ENCODE measurements at places on chromosomes 4 and X.

DNA sequence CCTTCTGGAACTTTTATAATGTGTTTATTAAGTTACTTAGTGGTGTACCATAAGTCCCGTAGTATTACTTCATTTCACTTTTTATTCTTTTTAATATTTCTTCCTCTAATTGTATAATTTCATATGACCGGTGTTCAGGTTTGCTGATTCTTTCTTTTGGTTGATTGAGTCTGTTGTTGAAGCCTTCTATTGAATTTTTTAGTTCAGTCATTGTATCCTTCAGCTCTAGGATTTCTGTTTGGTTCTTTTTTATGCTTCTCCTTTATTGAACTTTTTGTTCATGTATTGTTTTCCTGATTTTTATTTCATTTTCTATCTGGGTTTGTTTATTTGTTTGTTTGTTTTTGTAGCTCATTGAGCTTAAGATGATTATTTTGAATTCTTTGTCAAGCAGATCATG is 8.8 kb downstream of the CEP44 start:
- no peak for DNase-seq

DNA sequence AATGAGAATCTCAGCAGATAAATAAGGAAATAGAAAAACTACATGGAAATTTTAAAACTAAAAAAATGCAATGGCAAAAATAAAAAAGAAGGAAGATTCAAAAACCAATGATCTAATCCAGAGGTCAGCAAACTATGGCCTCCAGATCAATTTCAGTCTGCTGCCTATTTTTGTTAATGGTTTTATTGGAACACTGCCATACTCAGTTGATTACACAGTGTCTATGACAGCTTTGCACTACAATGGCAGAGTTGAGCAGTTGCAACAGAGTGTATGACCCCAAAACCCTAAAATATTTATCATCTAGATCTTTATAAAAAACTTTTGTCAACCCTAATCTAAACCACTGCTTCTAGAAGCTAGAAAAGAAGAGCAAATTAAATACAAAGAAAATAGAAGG is 170.3 kb downstream of the RAB28 start:
- no peak for DNase-seq

- no peak for DNase-seq
These were observed 117.1 kb upstream of the TENM3 start for GRCh38 chr4:182126096-182126495.

DNA sequence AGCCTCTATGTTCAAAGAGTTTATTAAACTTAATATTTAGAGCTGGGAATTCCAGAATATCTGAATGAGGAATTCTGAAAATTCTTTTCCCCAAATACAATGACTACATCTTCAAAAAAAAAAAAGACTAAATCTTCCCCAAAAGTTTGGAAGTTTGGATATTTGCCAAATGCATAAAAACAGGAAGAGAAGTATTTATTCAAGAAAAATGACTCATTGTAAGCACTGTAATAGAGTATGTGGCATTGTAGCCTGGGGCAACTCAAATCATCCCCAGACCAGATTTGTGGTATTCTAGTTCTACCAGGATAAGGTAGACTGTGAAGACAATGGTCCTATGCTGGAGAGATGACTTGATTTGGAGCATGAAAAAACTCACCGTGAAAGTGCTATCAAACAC is 78.5 kb upstream of the PDHA2 start:
- no peak for DNase-seq

- DNase-seq: no peak
These were observed 66.8 kb downstream of the RAPGEF2 start for GRCh38 chr4:159169404-159170302.

GRCh38 chr4:152997771-152998487 is 61.8 kb downstream of the FHDC1 start:
- no peak for DNase-seq

DNA sequence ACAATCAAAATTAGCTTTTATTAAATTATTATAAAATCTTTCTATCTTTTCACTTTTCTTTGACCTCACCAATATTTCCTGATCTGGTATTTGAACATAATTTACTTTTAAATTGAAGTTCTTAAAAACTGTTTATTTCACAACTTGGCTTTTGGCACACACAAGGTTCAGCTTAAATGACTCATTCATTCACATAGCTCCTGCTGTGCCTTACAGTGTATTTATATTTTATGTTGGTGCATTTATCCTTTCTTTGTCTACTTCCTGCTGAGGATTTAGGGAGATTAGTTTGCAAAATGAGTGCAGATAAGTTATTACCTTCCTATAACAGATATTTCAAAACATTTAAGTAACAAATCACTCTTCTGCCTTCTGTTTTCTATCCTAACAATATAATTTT is 430.6 kb downstream of the DTHD1 start:
- no peak for DNase-seq

GRCh38 chrX:43003939-43004338 is 226.0 kb upstream of the PPP1R2C start:
- no peak for DNase-seq

DNA sequence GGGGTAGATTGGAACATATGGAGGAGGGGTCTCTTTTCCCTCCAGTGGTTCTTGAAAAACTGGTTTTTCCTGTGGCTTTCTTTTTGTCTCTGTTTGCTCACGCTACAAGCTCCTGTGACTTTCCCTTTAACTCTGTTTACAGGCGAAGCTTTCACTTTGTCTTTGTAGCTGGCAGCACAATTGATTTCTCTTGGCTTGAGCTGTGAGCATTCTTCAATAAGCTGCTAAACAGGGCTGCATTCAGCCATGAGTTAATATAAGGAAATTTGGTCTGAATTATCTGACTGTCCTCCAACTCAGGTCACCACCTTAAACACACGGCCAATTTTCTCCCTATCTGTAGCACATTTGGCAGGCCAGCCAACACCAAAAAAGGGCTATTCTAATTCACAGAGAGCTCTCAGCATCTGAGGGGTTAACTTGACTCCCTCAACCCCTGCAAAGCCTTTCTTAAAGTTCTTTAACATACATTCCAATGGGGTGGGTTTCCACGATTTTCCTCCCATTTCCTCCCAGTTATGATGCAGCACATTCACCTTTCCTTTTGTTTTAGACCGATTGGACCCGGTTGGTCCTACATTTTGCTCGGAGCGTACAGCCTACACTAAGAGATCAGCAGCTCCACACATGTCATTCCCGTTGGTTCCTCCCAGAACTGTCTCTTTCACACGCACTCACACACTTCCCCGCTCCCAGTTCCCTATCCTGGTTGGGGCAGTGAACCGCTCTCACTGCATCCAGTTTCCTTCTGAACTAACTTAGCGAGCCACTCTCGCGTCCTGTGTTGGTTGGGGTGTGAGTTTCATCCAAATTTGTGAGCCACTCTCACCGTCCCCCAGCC is 45.4 kb downstream of the UGT2A3 start:
- no peak for DNase-seq

GRCh38 chr4:53682196-53682595 is 90.9 kb upstream of the LNX1 start:
- DNase-seq: no peak

GRCh38 chrX:101051549-101052302 is at the start of gene TRMT2B:
Gene TRMT2B, minus strand, starts transcription at chrX:101052111. Its CDS starts 9,822 bp downstream, at chrX:101042289.
- peak; percentile 63 for DNase-seq

- no peak for DNase-seq
These were observed 257.6 kb downstream of the GPAT3 start for GRCh38 chr4:83793481-83793880.

- no peak for DNase-seq
These were observed 64.1 kb downstream of the FAM184B start for GRCh38 chr4:17717301-17717700.

DNA sequence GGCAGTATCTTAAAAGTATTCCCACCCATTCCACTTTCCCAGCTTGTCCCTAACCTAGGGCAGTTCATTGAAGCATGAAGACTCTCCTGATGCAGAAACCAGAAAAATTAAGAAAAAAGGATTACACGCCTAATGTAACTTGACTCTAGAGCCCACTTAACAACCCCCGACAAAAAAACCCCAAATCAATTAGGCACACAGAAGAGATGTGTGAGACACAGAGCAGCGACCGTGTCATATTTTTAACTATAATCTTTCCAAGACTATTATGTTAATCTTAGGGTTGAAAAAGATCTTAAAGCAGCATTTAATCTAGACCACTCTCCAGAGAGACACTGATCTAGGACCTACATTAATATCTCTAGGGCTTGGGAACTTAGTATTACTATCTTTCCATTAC is 1.3 kb downstream of the YTHDC1 start:
- DNase-seq: no peak

- peak; percentile 72 for DNase-seq
These were observed 160.3 kb downstream of the OR13H1 start for GRCh38 chrX:131704136-131704695.

GRCh38 chr4:39559626-39560025 is 32.4 kb upstream of the UGDH start:
- DNase-seq: no peak

GRCh38 chr4:34723605-34724004 is 1520.7 kb downstream of the ARAP2 start:
- no peak for DNase-seq

DNA sequence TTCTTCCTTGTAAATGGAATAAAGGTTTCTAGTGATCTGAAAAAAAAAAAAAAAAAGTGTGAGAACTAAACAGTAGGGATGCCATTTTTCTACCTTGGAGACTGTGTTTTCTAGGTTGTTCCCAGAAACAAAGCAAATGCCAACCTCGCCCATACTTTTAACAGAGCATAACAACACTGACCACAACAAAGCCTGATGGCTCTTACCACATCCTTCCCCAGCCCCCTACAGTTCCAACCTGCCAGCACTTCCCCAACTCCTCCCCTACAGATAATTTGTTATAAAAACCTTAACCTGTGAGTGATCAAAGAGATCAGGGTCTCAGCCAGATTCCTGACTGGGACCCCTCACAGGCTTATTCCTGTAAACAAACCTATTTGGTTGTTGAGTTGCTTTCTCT is 940.0 kb downstream of the SH3BGRL start:
- no peak for DNase-seq

- no peak for DNase-seq
These were observed 8.0 kb downstream of the OFD1 start for GRCh38 chrX:13742397-13743176.

DNA sequence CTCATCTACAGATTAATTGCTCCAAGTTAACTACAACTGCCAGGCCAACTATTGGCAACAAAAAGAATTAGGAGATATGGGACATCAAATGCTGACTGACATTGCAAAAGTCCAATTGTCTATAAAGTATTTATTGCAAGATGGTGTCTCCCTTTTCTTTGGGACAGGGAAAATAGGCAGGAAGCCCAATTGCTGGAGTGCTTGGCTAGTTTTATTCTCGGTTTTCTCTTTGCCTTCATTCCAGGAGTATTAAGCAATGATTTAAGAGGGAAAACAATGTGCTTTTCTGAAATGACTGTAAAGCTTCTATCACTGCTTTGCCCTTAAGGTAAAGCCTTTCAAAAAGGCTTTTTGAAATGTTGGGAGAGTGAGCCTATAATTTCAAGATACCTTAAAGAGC is 62.8 kb upstream of the DIAPH2 start:
- DNase-seq: no peak

GRCh38 chrX:108601276-108601675 is 135.1 kb downstream of the IRS4 start:
- no peak for DNase-seq

DNA sequence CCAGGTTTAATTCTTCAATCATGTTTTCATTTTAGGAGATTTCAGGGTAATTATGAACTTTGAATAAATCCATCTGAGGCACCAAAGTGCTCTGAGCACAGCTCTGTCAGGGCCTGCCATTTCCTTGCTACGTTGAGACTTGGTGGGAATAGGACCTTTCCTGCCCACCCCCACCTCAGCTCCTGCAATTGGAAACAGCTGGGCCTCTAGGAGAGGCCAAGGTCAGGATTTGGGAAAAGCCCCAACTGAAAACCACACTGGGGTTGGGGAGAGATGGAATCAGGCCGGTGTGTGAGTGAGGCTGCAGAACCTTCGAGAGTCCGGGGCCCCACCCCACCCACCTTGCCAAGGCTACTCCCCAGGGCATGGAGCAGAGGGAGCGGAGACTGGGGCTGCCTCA is 212.7 kb upstream of the BCOR start:
- no peak for DNase-seq

DNA sequence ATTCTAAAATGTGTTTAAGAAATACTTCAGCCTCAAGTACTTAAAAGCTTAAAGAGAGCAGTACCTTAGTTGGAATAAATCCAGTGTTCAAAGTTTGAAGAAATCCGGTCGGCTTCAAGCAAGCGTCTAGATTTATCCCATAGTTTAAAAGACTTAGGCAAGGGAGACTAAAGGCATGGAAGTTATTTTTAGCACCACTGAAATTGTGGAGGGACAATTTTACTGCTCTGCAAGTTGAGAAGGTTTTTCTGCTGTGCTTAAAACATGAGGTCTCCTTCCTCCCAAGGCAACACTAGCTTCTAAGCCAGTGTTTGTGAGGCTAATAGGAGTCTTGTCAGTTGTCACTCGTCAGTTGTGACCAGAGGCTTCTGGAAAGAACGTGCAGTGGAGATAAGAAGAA is 183.5 kb downstream of the MSL3 start:
- no peak for DNase-seq

- no peak for DNase-seq
These were observed 6.2 kb downstream of the CHIC2 start for GRCh38 chr4:54058171-54058570.

GRCh38 chrX:81120936-81121371 is 80.8 kb downstream of the HMGN5 start:
- DNase-seq: no peak

- no peak for DNase-seq
These were observed 25.8 kb downstream of the RGS12 start for GRCh38 chr4:3318561-3319021.

GRCh38 chrX:16804923-16805464 is 18.7 kb downstream of the TXLNG start:
- no peak for DNase-seq

DNA sequence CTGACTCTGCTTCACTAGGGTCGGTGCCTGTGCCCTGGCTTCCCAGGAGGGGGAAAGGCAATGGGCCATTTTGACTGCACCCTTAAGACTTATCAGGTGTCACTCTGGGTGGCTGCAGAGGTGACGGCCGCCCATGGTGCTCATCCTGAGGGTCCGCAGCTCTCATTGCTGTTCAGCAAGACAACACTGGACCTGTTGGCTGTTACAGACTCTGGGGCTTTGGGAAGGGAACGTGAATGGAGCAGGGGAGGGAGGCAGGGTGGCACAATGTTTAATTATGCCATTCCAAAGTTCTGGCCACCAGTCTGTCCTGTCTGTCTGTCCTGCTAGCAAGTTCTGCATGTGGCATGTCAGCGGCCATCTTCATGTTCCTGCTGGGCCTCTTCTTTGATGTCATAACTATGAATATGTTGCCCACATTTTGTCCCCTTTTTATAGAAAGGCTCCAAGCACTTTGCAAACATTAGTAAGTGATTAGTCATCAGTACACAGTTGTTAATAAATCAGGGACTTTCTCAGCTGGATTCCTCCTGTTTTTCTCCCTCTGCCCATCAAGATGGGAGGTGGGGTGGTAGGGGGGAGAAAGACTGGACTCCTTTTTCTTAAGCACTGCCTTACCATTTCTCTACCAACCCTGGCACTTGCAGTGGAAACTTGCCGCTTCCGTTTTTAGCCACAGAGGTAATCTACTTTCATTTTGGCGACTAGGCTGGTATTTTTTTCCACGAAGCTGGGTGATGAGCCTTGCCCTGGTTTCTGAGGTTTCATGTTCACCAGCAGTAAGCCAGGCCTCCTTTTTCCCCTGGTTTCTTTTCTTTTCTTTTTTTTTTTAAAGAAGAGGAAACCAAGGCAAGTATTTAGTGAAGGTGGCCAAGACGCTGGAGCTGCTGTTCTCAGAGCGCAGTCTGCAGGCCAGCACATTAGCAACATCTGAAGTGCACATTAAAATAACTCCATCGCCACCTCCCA is 88.6 kb upstream of the TRIM2 start:
- DNase-seq: peak; percentile 43

- DNase-seq: no peak
These were observed 55.4 kb upstream of the ESX1 start for GRCh38 chrX:104310090-104310489.

- DNase-seq: no peak
These were observed 37.7 kb upstream of the OCIAD2 start for GRCh38 chr4:48944252-48944651.
